SK-MEL-5 (cell line): ENCODE measurements at places on chromosomes 12 and 14. TPM values are rescaled to one million over a fixed set of nuclear protein-coding genes. Genes with fewer than 3 reads are reported as not detected.

CCDC38 gene
- total RNA-seq = 0.16 TPM in 1 of 2 replicates, not detected in the other

SLC10A1 gene
- not detected in 2 replicates for total RNA-seq

FAM186B gene
- total RNA-seq = 0.75 and 0.95 TPM in 2 replicates

ALDH2 gene
- 21.1 and 21.5 TPM in 2 replicates for total RNA-seq

FAM90A1 gene
- total RNA-seq = not detected in 2 replicates

RPL41 gene
- total RNA-seq = 5,360 and 5,858 TPM in 2 replicates

AQP2 gene
- not detected in 2 replicates for total RNA-seq

FLVCR2 gene
- 2.5 and 2.6 TPM in 2 replicates for total RNA-seq

RPGRIP1 gene
- 0.08 and 0.21 TPM in 2 replicates for total RNA-seq

ABCC9 gene
- total RNA-seq = not detected in 2 replicates

DHH gene
- 0.05 and 0.21 TPM in 2 replicates for total RNA-seq

MSI1 gene
- 0.85 and 1.3 TPM in 2 replicates for total RNA-seq

HOXC12 gene
- total RNA-seq = not detected in 2 replicates

ZC3H10 gene
- 5.6 and 7.3 TPM in 2 replicates for total RNA-seq

GPR135 gene
- 2.4 and 2.9 TPM in 2 replicates for total RNA-seq

WDHD1 gene
- 13.6 and 16.7 TPM in 2 replicates for total RNA-seq

KRT79 gene
- total RNA-seq = not detected in 2 replicates

CD27 gene
- not detected in 2 replicates for total RNA-seq

RAPGEF3 gene
- 1.1 and 1.3 TPM in 2 replicates for total RNA-seq

IKZF4 gene
- total RNA-seq = 0.79 and 1.1 TPM in 2 replicates
